Panc1 (cell line): ENCODE measurements at places on chromosomes 6 and 20. TPM values are rescaled to one million over a fixed set of nuclear protein-coding genes. Genes with fewer than 3 reads are reported as not detected.

ULBP3 gene
- total RNA-seq, result 2.4 TPM

PTPRT gene
- not detected for total RNA-seq

DNA sequence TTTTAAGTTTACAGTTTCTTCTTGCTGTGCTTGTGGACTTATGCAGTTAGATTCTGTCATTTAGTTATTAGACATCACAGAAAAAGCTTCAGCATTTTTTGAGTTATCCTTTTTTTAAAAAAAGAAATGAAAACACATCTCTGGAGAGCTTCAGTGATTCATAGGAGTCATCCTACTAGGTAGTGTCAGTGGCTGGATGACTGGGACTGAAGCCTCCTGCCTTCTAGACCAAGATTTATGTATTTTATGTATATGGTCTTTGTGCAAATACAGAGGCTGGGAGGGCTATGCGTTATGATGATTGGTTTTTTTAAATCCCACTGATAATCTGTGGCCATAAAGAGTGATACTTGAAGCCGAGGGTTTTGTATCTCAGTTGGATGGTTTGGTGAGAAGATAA, 125.9 kb upstream of the JAG1 start:
- DNase-seq, result no peak

GRCh38 chr20:23697947-23698346, 9.1 kb upstream of the CST4 start:
- no peak for DNase-seq

DNA sequence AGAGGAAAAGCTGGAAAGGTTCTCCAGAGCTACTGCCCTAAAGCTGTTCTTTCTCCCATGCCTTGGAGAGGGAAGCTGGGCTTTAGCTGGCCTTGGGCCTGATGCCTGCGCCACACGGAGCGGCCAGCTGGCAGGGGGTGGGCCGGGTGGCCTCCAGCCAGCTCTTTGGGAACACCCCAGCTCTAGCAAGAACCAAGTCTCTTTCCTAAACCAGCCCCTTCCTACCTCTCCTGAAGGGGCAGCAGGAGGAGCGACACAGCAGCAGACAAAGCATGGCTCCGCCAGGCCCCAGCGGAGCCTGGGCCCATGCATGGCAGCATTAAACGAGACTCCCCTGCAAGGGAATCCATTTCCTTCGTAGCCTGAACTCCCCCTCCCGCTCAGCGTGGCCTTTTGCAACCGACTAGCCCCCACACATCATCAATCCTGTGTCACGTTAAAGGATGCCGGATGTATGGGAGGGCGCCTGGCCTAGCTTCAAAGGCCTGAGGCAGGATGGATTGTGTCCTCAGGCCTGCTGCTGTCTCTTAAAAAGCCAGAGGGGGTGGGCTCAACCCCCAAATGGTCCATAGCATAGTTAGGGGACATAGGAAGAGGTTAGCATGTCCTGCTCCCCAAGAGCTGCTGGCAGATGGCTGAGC, 14.0 kb downstream of the MRPS18A start:
- DNase-seq, result no peak

GSTA2 gene
- not detected for total RNA-seq

PRICKLE4 gene
- 1.6 TPM for total RNA-seq

GRCh38 chr20:49646528-49646927, 67.2 kb downstream of the B4GALT5 start:
- DNase-seq, result no peak

- no peak for DNase-seq
These were observed 95.8 kb downstream of the RNF182 start for GRCh38 chr6:14020551-14020950.

CLPSL2 gene
- 0.57 TPM for total RNA-seq

CHMP4B gene
- total RNA-seq, result 87.5 TPM

DNA sequence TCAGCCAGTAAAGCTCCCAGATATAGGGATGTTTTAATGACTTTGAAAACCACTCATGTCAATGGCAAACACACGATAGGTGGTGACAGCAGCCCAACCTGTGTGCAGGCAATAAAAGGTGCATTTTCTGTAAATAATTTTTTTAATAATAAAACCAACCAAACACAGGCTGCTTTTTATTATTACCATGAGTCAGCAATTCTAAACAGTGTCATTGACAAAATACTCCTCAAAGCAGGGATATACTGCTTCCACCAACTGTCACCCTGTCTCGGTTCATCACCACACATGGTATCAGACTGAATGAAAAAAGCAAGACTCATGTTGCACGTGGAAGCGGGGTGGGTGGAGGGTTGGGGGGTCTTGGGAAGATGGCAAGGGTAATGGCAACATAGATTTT, 195.9 kb downstream of the ANKRD60 start:
- no peak for DNase-seq

DNA sequence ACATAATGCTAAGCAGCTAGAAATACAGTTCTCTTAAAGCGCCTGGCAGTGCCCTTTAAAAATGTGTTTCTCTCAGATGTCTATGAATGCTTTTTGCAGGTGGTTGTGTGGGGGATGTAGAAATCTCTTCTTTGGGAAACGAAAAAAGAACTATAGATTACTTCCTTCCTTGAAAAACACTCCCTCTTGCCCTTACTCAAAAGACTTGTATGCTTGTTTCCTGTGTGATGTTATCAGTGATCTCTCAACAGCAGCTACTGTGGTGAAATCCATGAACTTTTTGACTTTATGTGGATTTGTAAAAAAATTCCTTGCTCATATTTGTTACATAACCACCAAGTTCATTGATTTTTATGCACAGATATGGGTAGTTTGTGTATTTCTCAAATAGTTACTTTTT, 916.5 kb downstream of the QKI start:
- no peak for DNase-seq

- no peak for DNase-seq
These were observed 112.6 kb downstream of the DCDC2 start for GRCh38 chr6:24245275-24245674.

C20orf173 gene
- not detected for total RNA-seq

CFAP206 gene
- total RNA-seq, result 2.4 TPM

HCK gene
- 0.98 TPM for total RNA-seq

TOMM6 gene
- 234 TPM for total RNA-seq

- no peak for DNase-seq
These were observed 75.6 kb downstream of the PRL start for GRCh38 chr6:22221211-22221610.

GRCh38 chr6:109693111-109693510, 2.0 kb downstream of the FIG4 start:
- DNase-seq, result no peak

GRCh38 chr6:117840541-117840983, 66.5 kb upstream of the SLC35F1 start:
- no peak for DNase-seq

- no peak for DNase-seq
These were observed 86.3 kb downstream of the ARID1B start for GRCh38 chr6:156863504-156863903.

GMPR gene
- total RNA-seq, result 3.5 TPM

DNA sequence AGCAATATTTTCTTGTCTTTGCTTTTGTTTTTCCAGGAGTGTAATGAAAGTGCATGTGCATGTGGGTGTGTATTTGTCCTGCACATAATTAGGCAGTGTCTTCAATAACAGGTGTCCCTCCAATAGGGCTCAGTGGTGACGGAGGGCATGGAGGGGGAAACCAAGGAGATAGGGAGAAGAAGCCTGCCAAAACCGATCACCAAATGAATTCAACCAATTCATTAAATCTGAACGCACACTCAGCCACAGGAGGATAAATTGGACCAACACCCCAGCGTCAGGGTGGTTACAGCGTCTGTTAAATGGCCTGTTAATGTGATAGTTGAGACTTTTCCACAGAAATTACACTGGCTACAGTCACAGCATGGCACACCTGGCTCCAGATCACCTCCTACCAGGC, 527.6 kb downstream of the CD83 start:
- DNase-seq, result no peak

DNA sequence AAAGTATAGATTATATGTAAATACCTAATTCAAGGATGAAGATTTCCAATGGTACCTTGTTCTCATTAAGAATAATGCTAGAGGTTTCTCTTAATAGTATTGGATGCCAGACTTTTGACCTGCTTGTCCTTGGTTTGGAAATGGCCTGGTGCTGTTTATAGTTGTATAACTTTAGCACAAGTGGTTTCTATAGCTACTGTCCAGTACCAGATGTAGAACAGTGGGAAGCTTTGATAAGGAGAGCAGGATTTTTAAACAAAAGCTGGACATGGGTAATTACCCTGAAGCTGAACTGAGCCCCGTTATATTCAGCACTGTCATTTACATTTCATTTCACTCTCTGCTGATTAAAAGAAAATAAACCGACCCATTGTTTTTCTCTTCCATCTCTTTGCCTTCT, 43.7 kb downstream of the TRMT11 start:
- DNase-seq, result no peak

CPNE5 gene
- total RNA-seq, result 0.44 TPM

DNA sequence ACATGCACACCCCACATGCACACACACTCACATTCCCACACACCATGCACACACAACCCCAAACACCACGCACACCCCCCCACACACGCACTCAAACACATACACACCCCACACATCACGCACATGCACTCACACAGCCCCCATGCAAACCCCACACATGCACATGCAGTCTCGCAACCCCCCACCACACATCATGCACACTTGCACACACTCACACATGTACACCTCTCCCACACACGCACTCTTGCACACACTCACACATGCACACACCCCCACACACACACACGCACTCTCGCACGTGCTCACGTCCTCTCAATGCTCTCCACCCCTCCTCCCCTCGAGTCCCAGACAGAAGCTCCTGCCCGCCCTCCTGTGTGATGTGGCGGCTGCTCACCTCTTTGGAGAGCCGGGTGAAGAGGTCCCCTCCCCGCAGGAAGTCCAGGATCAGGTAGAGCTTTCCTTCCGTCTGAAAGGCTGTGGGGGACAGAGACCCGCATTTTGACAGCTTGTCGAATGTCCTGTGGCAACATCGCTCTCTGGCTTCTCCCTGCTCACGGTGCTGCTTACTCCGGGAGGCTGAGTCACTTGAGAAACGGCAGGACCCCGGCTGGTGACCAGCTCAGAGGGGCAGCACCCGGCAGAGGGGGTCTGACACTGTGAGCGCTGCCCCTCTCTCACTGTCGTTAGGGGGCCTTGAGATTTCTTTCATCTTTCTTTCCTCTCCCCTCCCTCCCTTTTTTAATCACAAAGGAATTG, 78.5 kb downstream of the RAMACL start:
- DNase-seq, result no peak

HLA-DPA1 gene
- total RNA-seq, result 0.69 TPM

DNA sequence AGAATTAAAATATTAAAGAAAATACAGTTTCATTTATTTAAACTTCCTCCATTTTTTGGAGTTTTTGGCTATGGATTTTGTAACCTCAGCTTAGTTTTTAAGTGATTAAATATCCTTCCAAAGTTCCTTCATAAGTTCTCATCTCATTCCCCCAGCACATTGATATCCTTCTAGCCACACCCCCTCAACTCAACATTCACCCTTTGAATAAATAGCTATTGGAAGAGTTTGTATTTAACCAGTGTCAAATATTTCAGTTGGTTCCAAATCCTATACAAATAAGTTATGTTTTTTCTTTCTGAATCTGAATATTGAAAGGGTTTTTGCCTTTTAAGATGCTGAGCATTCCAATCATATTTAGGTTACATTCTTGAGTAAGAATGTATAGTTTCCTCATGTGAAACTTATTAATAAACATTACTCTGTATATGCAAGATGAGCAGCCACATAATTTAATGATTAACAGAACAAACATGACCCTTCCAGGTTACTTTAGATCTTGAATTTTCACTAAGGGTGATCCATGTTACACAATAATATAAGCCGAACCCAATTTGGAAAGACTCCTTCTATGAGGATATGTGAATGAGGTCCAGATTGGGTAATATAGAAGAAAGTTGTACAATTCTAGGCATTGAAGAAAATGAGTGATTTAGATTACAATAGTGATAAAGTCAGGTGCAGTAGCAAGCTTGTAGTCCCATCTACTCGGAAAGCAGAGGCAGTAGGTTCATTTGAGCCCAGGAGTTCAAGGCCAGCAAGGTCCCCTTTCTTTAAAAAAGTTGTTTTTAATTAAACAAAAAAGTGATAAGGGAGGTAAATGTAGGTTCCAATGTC, 13.6 kb downstream of the GLYATL3 start:
- no peak for DNase-seq

ETV7 gene
- 2.0 TPM for total RNA-seq

CNR1 gene
- total RNA-seq, result 0.13 TPM
